ENCODE measurements at places on chromosomes 6 and 20.

GRCh38 chr6:163380216-163380615 is 34.3 kb upstream of the QKI start:
- no peak for DNase-seq

DNA sequence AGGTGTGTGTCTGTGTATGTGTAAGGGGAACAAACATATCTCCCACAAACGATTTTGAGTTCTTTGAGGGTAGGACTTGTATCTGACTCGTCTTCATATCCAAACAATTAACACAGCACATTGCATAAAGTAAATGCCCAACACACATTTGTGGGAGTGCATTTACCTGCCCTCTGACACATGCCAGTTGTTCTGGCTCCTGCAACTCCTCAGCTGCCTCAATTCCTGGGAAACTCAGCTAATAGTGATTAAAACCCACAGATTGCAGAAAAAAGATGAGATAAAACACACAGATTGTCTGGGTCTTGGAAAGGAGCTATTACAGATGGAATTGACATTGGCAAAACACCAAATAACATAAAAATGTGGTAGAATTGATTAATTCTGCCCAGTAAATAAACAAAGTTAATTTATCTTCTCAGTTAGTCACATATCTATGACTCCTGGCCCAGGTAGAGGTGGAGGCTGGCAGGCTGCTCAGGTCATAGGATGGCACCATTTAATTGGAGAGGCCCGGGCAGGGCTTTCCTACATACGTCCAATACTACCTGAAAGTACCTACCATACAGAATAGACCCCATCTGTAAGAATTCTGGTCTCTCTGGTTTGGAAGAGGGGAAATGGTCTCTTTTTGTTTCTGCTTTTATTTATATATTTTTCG is 71.5 kb upstream of the IFNGR1 start:
- no peak for DNase-seq

DNA sequence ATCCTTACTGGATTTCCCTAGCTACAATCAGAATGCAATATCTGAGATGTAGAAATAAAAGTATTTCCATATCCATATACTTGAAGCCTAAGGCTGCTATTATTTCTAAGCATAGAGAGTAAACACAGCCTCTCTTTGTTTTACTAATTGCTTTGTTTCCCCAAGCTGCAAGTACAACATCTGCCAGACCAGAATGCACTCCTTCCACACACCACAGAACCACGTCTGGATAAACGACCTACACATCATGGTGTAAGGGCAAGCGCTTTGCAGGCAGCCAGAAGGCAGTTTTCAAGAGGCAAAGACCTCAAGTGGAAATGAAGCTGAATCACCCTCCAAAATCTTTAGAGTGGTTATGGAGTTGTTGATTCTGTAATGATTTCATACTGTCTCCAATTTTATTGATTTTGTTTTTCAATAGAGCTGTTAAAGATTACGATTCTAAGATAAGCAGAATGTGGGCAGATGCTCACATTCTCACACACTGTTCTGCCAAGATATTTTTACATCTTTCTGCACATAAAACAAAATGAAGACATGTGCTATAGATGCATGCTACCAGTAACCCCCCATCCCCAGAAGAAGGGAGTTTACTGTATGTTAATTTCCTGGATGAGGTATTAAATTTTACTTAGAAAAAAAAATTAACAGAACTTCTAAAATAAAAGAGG is 88.8 kb downstream of the THEMIS start:
- no peak for DNase-seq

- DNase-seq = no peak
Observed at GRCh38 chr6:168554472-168554871, 113.5 kb downstream of the SMOC2 start.

GRCh38 chr6:20126102-20126752 is 86.0 kb downstream of the MBOAT1 start:
- no peak for DNase-seq

DNA sequence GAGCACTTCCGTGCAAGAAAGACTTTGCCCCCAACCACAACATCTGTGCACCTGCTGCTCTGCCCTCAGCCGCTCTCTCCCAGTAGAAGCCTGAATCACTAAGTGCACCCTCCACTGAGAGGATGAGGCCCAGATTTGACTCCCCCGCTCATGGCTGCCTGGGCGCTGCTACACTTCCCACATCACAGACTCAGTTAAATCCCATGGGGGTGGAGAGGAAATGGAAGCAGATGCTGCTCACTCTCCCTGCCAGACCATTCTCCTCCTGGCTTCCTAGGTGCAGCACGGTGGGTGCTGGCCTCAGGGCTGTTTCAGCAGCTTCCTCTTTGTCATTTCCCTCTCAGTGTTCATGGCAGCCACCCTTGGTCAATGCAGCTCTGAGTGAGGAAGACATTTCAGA is 4.8 kb downstream of the CST5 start:
- DNase-seq = no peak

DNA sequence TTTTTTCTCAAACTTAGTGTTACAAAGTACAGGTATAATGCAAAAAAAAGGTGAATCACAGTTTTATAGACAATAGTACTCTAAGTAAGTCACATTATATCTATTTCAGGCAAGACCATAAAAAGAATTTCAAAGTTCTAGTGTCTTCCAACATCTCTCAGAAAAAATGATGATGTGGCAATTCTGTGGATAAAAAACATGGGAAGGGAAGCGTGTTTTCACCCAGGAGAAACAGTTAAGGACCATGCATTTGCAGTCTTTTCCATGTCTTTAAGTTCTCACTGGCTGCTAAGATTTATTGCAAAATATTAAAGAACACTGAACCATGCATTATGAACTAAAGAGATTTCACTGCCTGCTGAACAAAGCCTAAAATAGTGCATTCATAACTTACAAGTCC is 1.8 kb downstream of the SSR1 start:
- DNase-seq = no peak

DNA sequence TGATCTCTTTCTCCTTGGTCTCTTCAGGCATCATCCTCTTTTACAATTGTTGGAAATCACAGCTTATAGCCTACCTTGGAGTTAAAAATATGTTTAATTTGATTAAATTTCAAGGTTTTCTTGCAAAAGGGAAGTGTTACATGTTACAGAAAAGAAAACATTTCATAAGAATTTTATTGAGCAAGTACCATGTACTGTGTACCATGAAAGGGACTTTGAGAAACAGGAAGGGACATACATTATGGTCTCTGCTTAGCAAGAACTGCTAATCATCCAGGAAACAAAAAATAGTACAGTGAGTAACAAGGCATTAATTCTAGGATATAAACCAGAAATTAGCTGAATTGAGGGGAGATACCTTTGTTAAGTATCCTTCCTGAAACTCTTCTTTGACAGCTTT is 145.3 kb upstream of the SPACA1 start:
- DNase-seq = peak; percentile 75

GRCh38 chr6:5302220-5302946 is 41.1 kb downstream of the FARS2 start:
- DNase-seq = no peak

- no peak for DNase-seq
Observed at GRCh38 chr6:51099201-51099600, 280.5 kb downstream of the TFAP2B start.

Measured in inflammatory macrophage treated with lipopolysaccharide for 4 hours (primary cell).